ENCODE measurements at places on chromosomes 11 and 22.

GRCh38 chr22:45579306-45579705 is 76.6 kb downstream of the FBLN1 start:
- no peak for DNase-seq

- no peak for DNase-seq
Measured at GRCh38 chr11:106917973-106918372, 100.3 kb downstream of the GUCY1A2 start.

DNA sequence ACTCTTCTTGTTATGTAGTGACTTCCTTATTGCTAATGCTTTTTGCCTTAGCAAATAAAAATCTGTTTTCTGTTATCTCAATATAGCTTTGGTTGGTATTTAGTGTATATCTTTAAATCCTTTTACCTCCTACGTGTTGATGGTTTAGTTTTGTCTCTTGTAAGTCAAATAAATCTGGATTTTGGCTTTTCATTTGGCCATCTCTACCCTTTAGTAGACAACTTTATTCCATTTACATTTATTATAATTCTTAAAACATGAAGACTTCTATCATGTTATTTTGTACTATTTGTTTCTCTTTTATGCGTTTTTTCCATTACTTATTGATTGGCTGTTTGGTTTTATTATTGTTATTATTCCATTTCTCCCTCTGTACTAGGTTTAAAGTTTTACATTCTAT is 19.5 kb upstream of the ALKBH3 start:
- no peak for DNase-seq

DNA sequence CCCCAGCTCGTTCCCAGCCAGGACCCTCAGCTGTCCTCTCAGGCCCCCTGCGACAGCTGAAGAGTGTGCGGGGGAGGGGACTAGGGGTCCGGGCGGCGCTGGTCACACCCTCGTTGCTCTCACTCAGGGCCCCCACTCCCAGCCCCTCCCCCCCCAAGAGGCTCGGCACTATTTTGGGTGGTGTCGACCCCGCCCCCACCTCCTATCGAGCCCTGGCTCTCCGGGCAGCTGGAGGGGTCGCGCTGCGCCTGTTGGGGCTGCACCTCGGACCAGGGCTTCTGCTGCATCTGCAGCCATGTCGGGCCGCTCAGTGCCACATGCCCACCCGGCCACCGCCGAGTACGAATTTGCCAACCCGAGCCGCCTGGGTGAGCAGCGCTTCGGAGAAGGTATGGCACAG is at the start of gene HSPB2:
HSPB2 (plus strand) TSS at position 200 of the 400 bp plus-strand sequence; CDS start at position 296, 96 bp downstream.
- no peak for DNase-seq

DNA sequence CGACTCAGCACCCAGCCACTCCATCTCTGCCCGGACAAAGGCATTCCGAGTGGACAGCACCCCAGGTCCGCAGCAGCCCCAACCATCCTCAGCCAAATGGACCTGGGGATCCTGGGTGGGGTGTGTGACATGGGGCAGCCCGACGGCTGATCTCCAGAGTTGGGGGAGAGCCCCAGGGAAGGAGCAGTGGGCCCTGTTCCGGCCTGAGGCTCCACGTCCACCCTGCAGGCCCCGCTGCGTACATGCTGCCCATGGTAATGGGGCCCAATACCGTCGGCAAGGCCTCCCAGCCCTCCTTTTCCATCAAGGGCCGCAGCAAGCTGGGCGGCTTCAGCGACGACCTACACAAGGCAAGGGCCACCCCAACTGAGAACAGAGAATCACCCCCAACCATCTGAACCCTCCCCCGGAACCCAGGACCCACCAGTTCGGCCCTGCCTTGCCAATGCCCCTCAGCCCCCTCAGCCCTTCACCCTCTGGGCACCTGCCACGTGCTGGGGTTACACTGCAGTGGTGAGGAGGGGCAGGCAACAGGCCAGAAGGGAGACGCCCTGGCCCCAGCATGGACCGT is 5.4 kb downstream of the SCGB1C1 start:
- no peak for DNase-seq

DNA sequence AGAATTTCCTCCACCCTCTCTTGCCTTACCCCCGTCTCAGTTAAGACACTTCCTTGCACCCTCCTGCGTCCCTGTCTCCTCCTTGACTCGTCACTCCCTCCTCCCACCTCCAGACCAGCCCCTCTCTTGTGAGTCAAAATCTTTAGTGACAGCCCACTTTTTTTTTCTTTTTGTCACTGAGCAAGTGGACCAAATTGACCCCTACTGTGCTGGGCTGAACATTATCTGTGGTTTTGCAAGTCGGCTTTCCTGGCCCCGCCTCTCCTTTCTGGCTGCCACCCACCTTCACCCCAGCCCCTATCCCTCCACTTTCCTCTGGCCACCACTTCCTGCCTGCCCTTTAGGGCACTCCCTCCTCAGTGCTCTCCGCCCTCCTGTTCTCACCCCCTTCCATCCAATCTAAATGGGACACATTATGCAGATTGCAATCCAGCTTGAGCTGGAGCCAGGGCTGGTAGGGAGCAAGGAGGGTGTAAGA is at the start of gene APLNR:
APLNR (minus strand) TSS at position 47 of the 478 bp plus-strand sequence. CDS start 246 bp downstream, outside the sequence.
- DNase-seq = no peak
